ENCODE measurements at places on chromosomes 13 and 19. TPM values are rescaled to one million over a fixed set of nuclear protein-coding genes. Genes with fewer than 3 reads are reported as not detected.

DNA sequence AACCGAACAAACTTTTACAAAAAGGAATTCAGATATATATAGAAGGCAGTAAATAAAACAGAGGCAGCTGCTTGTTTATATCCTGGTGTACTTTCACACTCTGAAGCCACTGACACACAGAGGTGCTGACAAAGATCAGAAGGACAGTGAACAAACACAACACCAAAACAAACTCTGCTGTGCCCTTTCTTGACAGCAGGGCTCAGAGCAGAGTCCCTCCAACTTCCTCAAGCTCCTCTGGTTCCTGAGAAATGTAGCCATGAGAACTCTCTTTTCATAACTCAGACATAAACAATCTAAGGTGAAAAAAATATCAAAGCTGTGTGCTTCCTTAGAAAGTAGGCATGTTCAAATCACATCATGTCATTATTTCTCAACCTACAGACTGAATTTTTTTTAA is 1052.8 kb upstream of the SPRY2 start:
- DNase-seq = peak; percentile 53

Gene CEACAM16
- polyA plus RNA-seq = not detected

GRCh38 chr13:28014301-28014700 is 25.8 kb upstream of the URAD start:
- no peak for DNase-seq

Gene ZNF667
- not detected for polyA plus RNA-seq

- DNase-seq = peak; percentile 30
Observed at GRCh38 chr19:17079710-17080439, 4.3 kb downstream of the MYO9B start.

Gene GAPDHS
- not detected for polyA plus RNA-seq
